AML-193 (cell line): ENCODE measurements at places on chromosomes 2 and 18.

DNA sequence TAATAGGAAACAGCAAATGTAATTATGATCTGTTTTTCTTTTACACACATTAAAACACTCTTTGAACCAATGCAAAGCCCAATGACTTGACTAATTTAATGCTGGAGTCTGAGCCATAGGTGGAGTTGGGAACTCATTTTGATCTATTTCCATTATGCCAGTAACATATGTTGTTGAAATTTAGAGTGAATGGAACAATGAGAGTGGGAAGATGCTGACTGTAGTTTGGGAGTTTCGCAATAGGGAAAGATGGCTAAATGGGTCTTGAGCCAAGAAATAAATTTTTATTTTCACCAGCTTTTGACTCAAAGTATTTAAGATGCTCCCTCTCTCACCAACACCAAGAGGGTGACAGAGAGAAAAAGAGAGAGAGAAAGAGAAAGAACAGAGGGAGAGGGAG is 246.7 kb downstream of the DLGAP1 start:
- DNase-seq: no peak

DNA sequence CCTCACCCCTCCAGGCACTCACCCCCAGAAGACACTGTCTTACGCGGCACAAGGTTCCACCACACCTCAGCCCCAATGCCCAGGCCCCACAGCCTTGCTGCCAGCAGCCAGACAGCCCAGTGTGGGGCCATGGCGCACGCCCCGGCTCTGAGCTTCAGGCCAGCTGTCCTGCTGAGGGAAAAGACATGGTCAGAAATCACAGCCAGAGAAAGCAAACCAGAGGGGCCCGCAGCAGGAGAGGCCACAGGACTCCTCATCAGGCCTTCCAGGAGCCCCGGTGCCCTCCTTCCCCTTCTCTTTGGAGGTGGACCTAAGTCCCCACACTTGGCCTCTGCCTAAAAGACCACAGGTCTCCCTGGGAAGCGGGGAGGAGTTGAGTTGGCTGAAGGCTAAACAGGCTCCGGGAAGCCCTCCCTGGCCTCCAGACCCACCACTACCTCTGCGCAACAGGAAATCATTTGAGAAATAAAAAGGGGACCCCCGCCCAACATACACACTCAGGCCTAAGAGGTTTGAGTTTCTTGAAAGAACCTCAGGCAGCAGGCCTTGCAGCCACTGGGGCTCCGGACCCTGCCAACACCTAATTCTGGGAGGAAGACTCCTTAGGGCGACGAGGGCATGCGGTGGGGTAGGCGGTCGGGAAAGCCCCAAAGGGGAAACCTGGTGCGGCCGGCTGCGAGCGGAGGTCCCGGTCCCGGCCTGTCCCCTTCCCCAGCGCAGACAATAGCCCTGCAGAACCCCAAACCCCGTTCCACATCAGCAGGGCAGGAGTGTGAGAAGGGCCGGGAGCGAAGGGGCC is 1.9 kb downstream of the SEMA4C start:
- DNase-seq: no peak

- peak; percentile 27 for DNase-seq
These were observed 38.3 kb downstream of the DHRS9 start for GRCh38 chr2:169107645-169108044.

DNA sequence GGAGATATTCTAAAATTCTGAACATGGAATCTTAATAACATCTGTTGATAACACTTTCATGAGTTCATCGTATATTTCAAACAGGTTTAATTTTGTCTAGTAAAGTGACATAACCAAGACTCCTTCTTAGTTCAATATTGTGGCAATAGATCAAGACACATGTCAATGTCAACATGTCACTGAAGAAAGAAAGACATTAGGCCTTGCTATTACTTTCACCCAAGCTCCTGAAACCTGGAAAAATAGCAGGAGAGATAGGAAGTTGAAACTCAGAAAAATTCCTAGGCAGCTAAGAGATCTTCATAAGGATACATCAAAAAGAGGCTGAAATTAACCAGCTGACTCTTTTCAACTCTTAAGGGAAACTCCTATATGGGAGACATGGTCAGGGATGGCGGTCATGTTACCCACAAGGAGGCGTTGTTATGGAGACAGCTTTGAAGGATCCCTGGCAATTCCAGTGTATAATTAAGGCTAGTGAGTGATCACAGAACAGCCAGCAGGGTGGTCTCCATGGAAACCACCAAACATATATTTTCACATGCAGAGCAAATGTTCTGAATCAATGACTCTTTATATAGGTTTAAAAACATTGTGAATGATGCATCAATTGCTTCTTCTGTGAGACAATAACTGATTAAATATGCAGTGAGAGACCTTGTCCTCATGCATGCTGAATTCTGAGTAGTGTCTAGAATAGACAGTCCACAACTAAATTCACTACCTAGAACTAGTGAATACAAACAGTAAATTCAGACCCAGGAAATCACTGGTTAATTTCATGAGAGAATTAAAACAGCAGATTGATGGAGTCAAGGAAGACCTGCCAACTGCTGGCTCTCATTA is 115.3 kb upstream of the RIOK3 start:
- no peak for DNase-seq

- DNase-seq: no peak
These were observed 87.3 kb downstream of the DOCK10 start for GRCh38 chr2:224954980-224955379.

DNA sequence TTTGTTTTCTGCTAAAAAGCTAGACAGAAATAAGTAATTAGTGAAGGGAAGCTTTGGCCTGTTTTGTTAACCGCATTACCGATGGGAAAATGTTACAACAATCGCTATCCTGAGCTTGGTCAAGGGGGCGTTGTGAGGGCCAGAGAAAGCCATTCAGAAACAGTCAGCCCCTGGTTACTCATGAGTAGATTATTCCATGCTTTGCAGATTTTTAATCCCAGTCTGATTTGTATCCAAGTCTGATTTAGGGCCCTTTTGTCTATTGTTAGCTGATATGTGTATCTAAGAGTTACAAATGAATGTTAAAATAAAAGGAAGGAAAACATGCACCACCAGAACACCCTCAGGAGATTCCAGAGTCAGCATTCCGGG is 99.1 kb downstream of the PRPF40A start:
- DNase-seq: no peak

DNA sequence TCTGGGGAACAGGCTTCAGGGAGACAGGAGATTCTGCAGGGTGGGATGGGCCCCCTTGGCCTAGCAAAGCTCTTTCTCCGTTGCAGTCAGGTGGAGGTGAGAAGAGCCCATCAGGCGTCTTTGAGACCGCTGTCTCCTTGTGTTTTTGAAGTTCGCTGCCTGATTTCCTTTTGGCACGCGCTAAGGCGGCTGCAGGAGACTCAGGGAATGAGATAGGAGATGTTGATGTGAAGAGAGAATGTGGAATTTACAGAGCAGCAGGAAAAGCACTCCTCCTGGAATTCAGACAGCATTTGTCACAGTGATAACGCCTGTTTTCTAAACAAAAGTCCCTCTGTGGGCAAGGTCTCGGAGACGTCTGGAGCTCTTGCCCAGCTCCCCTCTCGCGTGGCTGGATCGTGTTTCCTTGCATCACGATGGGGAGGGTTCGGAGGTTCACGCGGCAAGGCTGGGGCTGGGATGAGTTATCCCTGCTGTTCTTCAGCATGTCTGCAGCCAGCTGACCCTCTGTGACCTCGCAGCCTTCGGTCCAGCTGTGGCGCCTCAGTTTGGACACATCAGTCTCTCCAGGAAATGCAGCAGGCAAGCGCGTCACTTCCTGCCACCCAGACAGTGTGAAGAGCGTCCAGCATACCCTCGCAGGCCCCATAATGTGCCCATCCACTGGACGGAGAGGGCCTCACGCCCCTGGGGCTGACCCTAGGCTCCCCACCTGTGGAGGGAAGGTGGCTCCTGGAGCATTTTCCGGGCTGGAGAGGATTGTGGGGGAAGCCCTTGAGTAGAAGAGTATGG is 30.2 kb downstream of the GLI2 start:
- no peak for DNase-seq

DNA sequence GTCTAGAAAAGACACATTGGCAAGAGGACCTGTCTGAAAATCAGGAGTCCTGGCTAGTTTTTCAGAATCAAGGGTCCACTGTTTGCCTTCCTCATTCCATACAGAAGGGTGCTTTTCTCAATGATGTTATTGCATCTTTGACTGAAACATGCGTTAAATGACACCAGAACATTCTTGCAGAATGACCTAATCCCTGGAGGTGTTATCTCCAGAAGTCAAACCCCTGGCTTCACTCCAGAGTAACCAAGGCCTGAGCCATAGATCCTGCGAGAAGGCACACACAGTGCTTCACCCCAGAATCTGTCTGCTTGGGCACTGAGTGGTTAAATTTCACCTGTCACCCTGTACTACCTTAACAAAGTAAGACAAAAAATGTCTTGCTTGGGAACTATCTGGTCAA is 1055.2 kb upstream of the FANCL start:
- DNase-seq: no peak
